ENCODE measurements at places on chromosomes 4 and X. TPM values are rescaled to one million over a fixed set of nuclear protein-coding genes. Genes with fewer than 3 reads are reported as not detected.

CTAG2 gene
- not detected for total RNA-seq

IGSF1 gene
- 0.54 TPM for total RNA-seq

KDR gene
- total RNA-seq: 19.4 TPM

CORIN gene
- 0.09 TPM for total RNA-seq

TRO gene
- total RNA-seq: 4.2 TPM

TRAM1L1 gene
- total RNA-seq: 0.11 TPM

DOK7 gene
- 48.6 TPM for total RNA-seq

DUX4 gene
- total RNA-seq: not detected

TTC29 gene
- not detected for total RNA-seq

SPACA5 gene
- not detected for total RNA-seq

FLNA gene
- total RNA-seq: 85.3 TPM

FAM9B gene
- not detected for total RNA-seq

SATL1 gene
- total RNA-seq: not detected

RASGEF1B gene
- 2.1 TPM for total RNA-seq

DNA sequence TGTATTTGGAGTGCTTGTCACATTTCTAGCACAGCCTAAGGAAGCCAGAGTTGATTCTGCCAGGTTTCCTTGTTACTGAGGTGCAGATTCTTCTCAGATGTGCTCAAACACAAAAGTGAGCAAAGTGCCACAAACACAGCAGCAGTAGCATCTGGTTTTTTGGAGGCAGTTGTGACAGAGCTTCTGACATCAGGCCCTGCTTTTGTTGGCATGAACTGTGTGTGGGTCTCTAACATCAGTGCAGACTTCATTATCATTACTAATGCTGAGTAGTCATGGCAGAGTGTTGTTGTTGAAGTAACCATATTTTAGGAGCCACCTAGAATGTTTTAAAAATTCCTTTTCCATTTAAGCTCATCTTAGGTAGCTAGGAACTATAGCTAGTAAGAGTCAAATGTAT, 656.6 kb downstream of the ANKRD50 start:
- no peak for DNase-seq

GRCh38 chr4:47788126-47788525, 49.7 kb downstream of the CORIN start:
- no peak for DNase-seq

DNA sequence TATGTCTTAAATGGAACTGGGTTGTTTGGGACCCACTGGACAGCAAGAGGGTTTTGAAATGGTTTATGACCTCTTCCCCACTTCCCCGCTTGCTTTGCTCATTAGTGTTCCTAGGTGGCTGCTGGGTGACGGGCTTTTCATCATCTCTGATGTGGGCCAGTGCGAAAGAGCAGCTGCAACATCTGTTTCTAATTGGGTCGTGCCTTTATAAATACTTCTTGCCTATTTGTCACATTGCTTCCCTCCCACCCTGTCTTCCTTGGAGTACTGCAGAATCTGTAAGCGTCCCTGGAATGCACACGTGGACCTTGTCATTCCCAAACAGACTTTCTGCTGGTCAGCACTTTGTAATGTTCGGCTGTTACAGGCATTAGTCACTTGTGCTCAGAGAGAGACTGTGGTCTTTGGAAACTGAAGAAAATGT, 35.2 kb downstream of the SEPTIN11 start:
- peak; percentile 79 for DNase-seq

DNA sequence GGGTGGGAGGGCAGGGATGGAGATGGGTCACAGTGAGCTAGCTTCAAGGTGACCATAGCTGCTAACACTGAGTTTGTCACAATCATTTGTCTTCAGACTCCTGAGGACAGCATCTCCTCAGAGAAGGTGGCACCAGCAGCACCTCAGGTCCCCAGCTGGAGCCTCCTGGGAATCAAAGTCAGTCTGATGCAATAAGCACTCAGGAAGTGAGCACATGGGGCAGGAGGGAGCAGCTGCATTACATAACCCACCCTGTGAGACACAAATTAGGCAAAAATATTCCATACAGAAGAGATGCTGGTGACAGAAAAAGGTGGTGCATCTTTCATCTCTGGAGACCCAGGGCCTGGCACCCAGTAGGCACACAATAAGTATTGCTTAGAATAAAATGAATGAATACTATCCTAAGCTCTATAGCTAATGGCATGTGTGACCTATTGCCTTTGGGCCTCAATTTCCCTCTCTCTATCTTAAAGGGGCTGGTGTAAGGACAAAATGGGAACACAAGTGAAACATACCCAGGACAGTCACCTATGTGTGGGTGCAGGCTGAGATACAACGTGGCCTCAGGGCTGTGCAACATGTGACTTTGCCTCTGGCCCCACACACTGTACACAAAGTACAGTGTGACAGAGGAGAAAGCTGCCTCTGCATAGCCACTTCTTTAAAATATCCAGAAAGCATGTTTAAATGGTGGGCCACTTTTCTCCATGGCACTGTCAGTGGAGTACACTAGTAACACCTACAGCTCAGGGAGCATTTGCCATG, 37.1 kb downstream of the SLC39A8 start:
- no peak for DNase-seq

DNA sequence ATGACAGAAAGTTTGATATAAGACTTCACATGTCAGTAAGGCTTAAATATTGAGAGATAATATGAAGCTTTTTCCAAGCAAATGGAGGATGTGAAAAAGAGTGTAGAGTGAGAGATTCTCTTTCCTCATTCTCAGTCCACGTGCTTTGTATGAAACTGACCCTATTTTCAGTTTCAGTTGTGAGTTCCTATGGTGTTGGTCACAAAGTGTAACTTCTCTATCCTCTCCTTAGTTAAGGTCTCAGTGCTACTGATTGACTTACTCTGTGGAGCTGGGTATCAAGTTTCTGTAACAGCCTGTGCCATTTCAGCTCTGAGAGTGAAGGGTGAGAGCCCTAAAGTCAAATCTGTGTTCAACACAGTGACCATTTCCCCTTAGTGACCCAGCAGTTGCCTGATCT, 277.2 kb downstream of the EPHA5 start:
- no peak for DNase-seq

- no peak for DNase-seq
Measured at GRCh38 chrX:10326578-10326977, 169.8 kb downstream of the CLCN4 start.

DNA sequence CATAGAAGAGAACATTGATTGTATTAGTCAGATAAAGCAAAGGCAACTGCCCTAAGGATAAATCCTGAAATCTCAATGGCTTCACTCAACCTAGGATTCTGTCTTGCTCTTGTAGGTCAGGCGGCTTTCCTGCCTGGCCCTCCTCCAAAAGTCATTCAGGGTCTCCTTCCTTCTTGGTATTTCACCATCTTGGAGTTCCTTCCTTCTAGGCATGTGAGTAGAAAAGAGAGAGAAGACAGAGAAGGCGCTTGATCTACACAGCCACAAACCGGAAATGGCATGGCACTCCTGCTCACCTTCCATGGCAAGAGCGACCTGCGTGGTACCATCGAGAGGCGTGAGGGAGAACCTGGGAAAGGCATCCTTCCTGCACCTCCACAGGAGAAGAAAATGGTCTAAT, 45.3 kb upstream of the HELT start:
- DNase-seq: no peak

DNA sequence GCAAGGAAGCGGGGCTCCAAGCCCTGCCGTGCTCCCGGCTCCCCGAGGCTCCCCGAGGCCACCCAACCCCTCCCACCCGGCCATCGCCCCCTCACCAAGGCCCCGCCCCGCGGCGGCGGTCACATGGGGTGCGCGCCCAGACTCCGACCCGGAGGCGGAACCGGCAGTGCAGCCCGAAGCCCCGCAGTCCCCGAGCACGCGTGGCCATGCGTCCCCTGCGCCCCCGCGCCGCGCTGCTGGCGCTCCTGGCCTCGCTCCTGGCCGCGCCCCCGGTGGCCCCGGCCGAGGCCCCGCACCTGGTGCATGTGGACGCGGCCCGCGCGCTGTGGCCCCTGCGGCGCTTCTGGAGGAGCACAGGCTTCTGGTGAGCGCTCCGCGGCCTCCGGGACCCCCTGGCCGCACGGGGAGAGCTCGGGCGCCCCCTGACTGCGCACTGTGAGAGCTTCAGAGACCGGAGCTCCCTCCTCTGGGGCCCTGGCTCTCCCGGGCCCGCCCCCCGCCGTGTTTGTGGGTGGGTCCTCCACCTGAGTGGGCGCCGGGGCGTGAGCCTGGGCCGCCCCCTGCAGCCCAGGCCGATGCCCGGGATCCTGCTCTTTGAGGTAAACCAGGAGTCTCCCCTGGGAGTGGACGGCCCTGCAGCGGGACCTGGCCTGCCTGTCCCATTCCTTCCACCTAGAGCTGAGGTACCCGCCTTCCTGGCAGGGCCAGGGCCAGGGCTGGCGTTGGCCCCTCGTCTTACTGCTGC, at the start of gene IDUA:
TSS of gene IDUA (plus strand) at position 166 of the 745 bp plus-strand sequence. CDS start at position 207, 41 bp downstream.
- DNase-seq: peak; percentile 86

DNA sequence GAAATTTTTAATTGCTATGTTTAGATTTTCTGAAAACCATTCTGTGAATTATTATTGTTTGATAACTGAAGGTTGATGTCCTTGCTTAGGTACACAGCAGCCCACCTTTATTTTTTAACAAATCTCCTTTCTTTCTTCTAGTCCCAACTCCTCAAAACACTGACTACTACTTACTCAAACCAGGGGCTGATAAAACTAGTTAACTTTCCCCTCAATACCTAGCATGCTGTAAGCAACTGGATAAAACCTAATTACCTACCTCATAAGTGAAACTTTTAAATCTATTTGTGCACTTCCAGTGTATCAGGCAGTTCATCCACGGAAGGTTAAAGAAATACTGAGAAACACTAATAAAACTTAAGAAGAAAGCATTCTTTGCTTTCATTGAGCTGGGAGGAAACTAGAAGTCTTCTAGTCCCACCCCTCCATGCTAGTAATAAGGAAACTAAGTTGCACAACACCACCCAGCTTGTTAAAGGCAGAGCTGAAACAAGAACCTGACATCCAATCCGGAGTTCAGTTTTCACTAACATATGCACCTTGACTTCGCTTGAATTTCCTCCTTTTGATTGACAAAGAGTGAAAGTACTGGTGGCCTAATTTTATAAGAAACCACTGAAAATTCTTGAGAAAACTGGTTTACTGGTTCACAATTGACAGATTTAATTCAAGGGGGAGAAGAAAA, 180.2 kb upstream of the TET2 start:
- no peak for DNase-seq

- no peak for DNase-seq
Measured at GRCh38 chrX:138157850-138158249, 553.7 kb downstream of the FGF13 start.

GRCh38 chrX:149213264-149213663, 291.8 kb downstream of the IDS start:
- no peak for DNase-seq

GRCh38 chr4:110484767-110485166, 8.8 kb downstream of the ENPEP start:
- no peak for DNase-seq

DNA sequence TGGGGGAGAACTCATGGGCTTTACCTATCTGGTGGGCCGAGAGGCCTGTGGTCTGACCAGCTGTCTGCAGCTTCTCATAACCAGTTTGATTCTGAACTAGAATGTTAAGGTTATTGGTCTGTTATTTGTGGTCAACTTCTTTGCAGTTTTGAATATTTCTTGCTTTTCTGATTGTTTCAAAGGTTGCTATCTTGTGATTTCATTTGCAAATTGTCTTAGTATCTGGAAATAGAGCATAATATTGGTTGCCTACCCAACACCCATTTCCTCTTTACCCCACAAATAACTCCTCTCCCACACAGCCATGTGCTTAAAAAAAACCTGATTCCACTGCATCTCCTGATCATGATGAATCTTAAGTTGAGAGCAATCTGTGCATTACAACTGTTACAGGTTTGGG, 39.1 kb upstream of the BMP2K start:
- DNase-seq: no peak

DNA sequence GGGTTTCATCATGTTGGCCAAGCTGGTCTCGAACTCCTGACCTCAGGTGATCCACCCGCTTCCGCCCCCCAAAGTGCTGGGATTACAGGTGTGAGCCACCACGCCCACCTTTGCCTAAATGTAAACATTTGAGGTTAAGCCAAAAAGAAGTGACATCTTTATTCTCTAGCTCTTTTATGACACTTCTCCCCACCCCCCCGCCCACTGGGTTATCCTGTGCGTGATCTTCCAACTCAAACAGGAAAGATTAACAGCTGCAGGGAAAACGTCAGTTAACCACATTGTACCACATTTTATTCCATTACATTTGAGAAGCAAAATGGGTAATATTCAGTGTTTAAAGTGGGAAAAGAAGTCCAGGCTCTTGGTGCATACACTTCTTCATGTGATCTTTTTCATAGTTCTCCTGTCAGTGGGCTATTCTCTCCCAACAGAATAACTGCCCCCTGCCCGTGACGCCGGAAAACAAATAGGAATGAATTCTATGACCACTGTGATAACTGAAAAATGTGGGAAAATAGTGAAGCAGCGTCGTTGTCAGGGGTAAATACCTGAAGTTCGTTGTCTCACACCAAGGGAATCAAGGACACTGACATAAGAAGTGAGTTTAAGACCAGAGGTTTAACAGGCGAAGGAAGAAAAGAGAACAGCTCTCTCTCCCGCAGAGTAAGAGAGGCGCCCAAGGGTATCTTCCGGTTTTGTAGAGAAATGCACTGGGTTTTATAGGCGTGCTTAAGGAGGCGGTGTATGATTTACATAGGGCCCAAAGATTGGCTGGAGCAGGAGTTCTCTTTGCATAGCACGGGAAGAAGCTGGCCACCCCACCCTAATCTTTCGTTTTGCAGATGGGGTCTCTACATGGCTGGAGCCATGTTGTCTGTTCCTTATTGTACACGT, 9.7 kb upstream of the SRD5A3 start:
- no peak for DNase-seq

GRCh38 chr4:128770807-128771206, 38.7 kb upstream of the JADE1 start:
- DNase-seq: no peak

DNA sequence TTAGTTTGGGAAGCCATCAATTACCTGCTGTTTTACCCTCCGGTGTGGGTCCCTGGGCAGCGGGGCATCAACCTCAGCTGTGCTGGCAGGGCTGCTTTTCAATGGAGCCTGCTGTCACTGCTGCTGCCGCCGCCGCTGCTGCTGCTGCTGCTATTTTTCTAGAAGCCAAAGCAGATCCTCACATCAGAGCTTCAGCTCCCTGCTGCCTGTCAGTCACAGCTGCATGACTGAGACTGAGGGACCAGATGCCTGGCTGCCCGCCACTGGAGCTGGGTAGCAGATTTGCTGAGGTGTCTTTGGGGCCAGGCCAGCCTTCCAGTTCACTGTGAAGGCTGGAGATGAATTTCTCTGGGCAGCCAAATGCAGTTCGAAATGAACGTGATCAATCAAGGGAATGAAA, 200.3 kb upstream of the NHS start:
- DNase-seq: peak; percentile 51

DNA sequence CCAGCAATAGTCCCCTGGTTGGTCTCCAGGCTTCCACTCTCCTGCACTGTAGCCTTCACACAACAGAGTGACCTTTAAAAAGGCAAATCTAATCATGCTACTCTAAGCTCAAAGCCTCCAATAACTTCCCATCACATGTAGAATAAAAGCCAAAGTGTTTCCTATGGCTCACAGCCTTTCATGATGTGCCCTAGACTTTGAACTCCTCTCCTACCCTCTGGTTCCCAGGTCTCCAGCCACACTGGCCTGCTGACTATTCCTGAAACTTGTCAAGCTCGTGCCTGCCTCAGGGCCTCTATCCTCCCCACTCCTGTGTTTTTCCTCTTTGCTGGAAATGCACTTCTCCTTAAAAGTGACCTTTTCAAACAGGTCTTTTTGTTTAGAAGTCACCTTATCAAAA, 3.1 kb downstream of the MANBA start:
- DNase-seq: no peak

GRCh38 chr4:114595207-114595606, 3.4 kb upstream of the UGT8 start:
- DNase-seq: no peak

- no peak for DNase-seq
Measured at GRCh38 chr4:155529716-155530115, 136.9 kb upstream of the GUCY1A1 start.

Data from psoas muscle (tissue), 8 donors.